ENCODE measurements at places on chromosomes 12 and 14.
A peak's percentile ranks its signal among the peaks of the same experiment; 100 is the strongest.

DNA sequence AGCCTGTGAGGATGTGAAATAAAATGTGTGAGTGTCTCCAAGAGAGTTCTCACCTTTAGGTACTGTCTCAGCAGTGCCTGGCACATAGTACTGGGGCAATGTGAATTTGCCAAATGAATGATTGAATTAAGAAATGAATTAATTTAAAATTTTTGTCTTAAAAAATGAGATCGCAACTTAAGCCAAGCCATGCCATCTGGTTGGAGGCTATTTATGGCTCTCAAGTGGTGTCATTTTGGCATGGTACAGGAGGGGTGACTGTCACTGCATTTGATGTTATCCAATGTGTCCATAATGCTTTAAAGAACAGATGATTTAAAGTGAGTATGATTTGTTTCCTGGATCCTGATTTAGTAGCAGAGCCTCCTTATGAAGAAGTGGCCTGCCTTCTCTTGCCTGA, 80.3 kb downstream of the SRGAP1 start:
- H3K4me3 ChIP-seq: no peak overlapping the region
- DNase-seq: no peak
- no peak overlapping the region for H3K27ac ChIP-seq
- no peaks in the 10 kb centered on the region for H3K36me3 ChIP-seq
- H3K4me1 ChIP-seq: no peaks in the 10 kb centered on the region

GRCh38 chr12:3090240-3091037, 13.3 kb downstream of the TSPAN9 start:
- no peaks in the 10 kb centered on the region for H3K4me1 ChIP-seq
- no peak overlapping the region for H3K4me3 ChIP-seq
- no peak overlapping the region for H3K27ac ChIP-seq
- DNase-seq: no peak
- peaks cover 12% of the 10 kb centered on the region for H3K27me3 ChIP-seq
- no peaks in the 10 kb centered on the region for H3K36me3 ChIP-seq

- no peaks in the 10 kb centered on the region for H3K4me1 ChIP-seq
- no peak overlapping the region for H3K4me3 ChIP-seq
- DNase-seq: no peak
- H3K27me3 ChIP-seq: no peaks in the 10 kb centered on the region
Observed at GRCh38 chr12:116968986-116969385, 58.2 kb downstream of the FBXW8 start.

GRCh38 chr14:55426891-55427290, 13.5 kb downstream of the TBPL2 start:
- H3K36me3 ChIP-seq: no peaks in the 10 kb centered on the region
- no peak overlapping the region for H3K27ac ChIP-seq
- H3K4me1 ChIP-seq: peaks cover 4% of the 10 kb centered on the region
- H3K4me3 ChIP-seq: no peak overlapping the region
- DNase-seq: no peak
- H3K27me3 ChIP-seq: peaks cover 3% of the 10 kb centered on the region

- no peaks in the 10 kb centered on the region for H3K27me3 ChIP-seq
- no peak overlapping the region for H3K4me3 ChIP-seq
- no peaks in the 10 kb centered on the region for H3K36me3 ChIP-seq
- H3K27ac ChIP-seq: no peak overlapping the region
- no peaks in the 10 kb centered on the region for H3K4me1 ChIP-seq
- no peak for DNase-seq
Observed at GRCh38 chr12:126908765-126909142, 1358.2 kb upstream of the TMEM132C start.

DNA sequence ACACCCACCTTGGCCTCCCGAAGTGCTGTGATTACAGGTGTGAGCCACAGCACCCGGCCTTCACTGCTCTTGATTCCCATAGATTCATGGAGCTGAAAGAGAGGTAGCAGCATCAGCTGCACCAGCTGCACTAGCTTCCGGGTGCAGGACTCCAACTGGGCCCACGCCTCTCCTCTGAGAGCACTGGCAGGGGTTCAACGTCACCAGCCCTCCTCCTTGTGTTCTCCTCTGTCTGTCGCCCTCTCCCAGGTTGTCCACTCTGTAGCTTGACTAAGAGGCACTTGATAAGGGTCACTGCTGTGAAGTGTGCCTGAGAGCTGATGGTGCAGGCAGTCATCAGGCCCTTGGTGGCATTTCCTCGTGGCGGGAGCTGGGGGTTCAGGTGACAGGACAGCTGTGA, 28.3 kb downstream of the MLXIP start:
- H3K27me3 ChIP-seq: no peaks in the 10 kb centered on the region
- peaks cover 70% of the 10 kb centered on the region for H3K4me1 ChIP-seq
- peak overlapping the region; percentile 19 for H3K27ac ChIP-seq
- no peak overlapping the region for H3K4me3 ChIP-seq
- peaks cover 24% of the 10 kb centered on the region for H3K36me3 ChIP-seq

GRCh38 chr14:74350211-74350927, 2.1 kb downstream of the VRTN start:
- no peak overlapping the region for H3K4me3 ChIP-seq
- no peak for DNase-seq
- H3K27ac ChIP-seq: no peak overlapping the region
- H3K36me3 ChIP-seq: no peaks in the 10 kb centered on the region
- H3K27me3 ChIP-seq: peaks cover 42% of the 10 kb centered on the region

GRCh38 chr12:45575823-45576475, 153.6 kb upstream of the ARID2 start:
- H3K36me3 ChIP-seq: no peaks in the 10 kb centered on the region
- no peak overlapping the region for H3K27ac ChIP-seq
- H3K4me3 ChIP-seq: no peak overlapping the region
- DNase-seq: no peak
- H3K27me3 ChIP-seq: peaks cover 7% of the 10 kb centered on the region

DNA sequence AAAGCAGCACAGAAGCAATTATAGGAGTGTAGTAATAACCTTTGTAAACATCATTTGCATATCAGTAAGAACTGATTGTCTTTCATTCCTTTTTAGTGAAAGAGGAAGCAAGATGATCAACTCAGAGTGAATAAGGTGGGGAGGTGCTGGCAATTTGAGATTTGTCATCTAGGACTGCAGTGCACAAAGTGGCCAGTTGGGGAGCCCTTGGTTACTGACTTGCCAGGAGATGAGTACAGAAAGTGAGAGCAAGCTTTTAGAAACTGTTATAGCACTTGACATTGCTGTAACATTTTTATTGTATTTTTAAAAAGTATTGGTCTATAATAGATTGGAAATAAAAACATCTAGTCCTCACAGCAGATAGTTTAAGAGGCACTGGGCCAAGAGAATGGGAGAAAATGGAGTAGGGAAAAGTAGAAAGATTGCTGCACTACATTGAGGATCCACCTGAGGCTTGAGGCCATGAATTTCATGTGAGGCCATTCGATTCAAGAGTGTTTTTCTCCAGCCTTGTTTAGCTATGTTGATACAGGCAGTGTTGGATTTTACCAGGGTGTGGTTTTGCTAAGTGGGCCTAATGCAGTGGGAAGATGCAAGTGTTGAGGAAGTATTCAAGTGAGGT, 98.2 kb downstream of the SNAPC1 start:
- peak; percentile 80 for DNase-seq
- H3K27ac ChIP-seq: no peak overlapping the region
- H3K27me3 ChIP-seq: peaks cover 38% of the 10 kb centered on the region
- no peak overlapping the region for H3K4me3 ChIP-seq

DNA sequence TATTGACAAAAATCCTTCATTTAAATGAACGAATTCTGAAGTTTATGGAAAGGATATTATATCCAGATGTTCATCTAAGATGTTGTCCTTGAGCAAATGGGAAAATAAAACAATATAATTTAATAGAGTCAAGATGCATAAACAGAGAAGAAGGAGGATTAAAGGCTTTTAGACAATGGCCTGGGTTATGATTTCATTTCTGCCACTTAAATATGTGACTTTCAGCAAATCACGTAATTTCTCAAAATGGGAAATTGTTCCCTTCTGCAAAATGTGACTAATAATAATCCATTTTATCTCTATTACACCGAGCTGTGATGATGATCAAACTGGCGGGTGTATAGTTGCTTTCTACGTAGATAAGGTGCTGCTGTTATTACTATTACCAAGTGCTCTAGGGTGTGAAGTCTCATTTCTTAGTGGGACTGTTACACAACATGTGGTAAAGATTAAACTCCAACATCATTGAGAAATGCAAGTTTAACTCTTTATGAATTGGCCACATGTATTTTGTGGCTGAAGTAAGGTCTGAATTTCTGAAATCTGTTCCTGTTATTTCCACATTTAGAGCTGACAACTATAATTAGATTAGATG, 157.0 kb downstream of the MYRFL start:
- no peaks in the 10 kb centered on the region for H3K27me3 ChIP-seq
- no peak overlapping the region for H3K27ac ChIP-seq
- no peak overlapping the region for H3K4me3 ChIP-seq
- no peaks in the 10 kb centered on the region for H3K4me1 ChIP-seq
- no peaks in the 10 kb centered on the region for H3K36me3 ChIP-seq
- DNase-seq: no peak

DNA sequence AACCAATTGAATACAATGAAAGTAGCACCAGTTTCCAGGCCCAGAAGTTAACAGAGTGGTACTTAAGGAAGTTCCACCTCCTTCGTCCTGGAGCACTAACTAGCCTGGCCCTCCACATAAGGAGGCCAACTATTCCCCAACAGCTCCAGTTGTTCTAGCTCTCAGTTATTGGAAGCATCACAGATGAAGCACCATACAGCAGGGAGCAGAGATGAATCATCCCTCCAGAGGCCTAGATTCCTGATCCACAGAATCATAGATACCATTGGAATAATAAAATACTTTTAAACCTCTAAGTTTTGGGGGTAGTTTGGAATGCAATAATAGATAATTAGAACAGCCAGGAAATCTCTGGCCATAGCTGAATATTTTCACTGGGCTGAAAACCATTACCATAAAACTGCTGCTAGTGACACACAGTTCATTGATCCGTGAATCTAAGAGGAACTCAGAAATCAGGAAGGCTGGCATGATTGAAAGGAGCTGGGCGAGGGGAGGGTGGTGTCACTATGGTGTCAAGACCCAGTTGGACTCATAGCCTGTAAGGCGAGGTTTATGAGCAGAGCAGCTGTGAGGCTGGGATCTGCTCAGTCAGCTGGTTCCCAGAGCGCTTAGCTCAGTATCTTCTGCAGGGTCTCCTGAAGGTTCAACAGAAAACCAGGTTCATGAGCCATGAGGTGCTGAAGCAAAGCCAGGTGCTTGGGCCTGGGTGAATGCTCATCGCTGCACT, 371.4 kb upstream of the TMTC1 start:
- no peak overlapping the region for H3K4me3 ChIP-seq
- no peaks in the 10 kb centered on the region for H3K27me3 ChIP-seq
- no peaks in the 10 kb centered on the region for H3K4me1 ChIP-seq
- no peak for DNase-seq

GRCh38 chr12:8461426-8461825, 5.7 kb downstream of the CLEC6A start:
- H3K4me1 ChIP-seq: peaks cover 8% of the 10 kb centered on the region
- no peak for DNase-seq
- no peaks in the 10 kb centered on the region for H3K36me3 ChIP-seq
- peaks cover 24% of the 10 kb centered on the region for H3K27me3 ChIP-seq
- no peak overlapping the region for H3K27ac ChIP-seq
- H3K4me3 ChIP-seq: no peak overlapping the region

- peaks cover 14% of the 10 kb centered on the region for H3K36me3 ChIP-seq
- H3K27ac ChIP-seq: no peak overlapping the region
- no peak overlapping the region for H3K4me3 ChIP-seq
- no peaks in the 10 kb centered on the region for H3K27me3 ChIP-seq
- peaks cover 2% of the 10 kb centered on the region for H3K4me1 ChIP-seq
- no peak for DNase-seq
Observed at GRCh38 chr14:95548328-95548929, 13.6 kb downstream of the GLRX5 start.

- H3K27ac ChIP-seq: no peak overlapping the region
- no peak for DNase-seq
- H3K4me1 ChIP-seq: no peaks in the 10 kb centered on the region
- no peaks in the 10 kb centered on the region for H3K36me3 ChIP-seq
- H3K4me3 ChIP-seq: no peak overlapping the region
Observed at GRCh38 chr12:108989376-108989775, 31.5 kb downstream of the SVOP start.

GRCh38 chr14:68705741-68706283, 87.1 kb downstream of the ZFP36L1 start:
- H3K27ac ChIP-seq: no peak overlapping the region
- H3K4me3 ChIP-seq: no peak overlapping the region
- no peaks in the 10 kb centered on the region for H3K36me3 ChIP-seq
- DNase-seq: peak; percentile 9
- no peaks in the 10 kb centered on the region for H3K4me1 ChIP-seq

- H3K36me3 ChIP-seq: no peaks in the 10 kb centered on the region
- no peak overlapping the region for H3K27ac ChIP-seq
- H3K27me3 ChIP-seq: no peaks in the 10 kb centered on the region
- H3K4me1 ChIP-seq: no peaks in the 10 kb centered on the region
Observed at GRCh38 chr14:80426683-80427082, 215.4 kb upstream of the DIO2 start.

GRCh38 chr12:2177751-2178150, 125.0 kb downstream of the CACNA1C start:
- no peak overlapping the region for H3K27ac ChIP-seq
- no peak overlapping the region for H3K4me3 ChIP-seq
- H3K36me3 ChIP-seq: no peaks in the 10 kb centered on the region
- DNase-seq: no peak
- peaks cover 30% of the 10 kb centered on the region for H3K27me3 ChIP-seq
- H3K4me1 ChIP-seq: no peaks in the 10 kb centered on the region

GRCh38 chr14:100523131-100523842, 63.9 kb downstream of the BEGAIN start:
- no peaks in the 10 kb centered on the region for H3K27me3 ChIP-seq
- H3K4me1 ChIP-seq: no peaks in the 10 kb centered on the region
- no peaks in the 10 kb centered on the region for H3K36me3 ChIP-seq
- no peak overlapping the region for H3K27ac ChIP-seq
- peak; percentile 18 for DNase-seq
- H3K4me3 ChIP-seq: no peak overlapping the region

DNA sequence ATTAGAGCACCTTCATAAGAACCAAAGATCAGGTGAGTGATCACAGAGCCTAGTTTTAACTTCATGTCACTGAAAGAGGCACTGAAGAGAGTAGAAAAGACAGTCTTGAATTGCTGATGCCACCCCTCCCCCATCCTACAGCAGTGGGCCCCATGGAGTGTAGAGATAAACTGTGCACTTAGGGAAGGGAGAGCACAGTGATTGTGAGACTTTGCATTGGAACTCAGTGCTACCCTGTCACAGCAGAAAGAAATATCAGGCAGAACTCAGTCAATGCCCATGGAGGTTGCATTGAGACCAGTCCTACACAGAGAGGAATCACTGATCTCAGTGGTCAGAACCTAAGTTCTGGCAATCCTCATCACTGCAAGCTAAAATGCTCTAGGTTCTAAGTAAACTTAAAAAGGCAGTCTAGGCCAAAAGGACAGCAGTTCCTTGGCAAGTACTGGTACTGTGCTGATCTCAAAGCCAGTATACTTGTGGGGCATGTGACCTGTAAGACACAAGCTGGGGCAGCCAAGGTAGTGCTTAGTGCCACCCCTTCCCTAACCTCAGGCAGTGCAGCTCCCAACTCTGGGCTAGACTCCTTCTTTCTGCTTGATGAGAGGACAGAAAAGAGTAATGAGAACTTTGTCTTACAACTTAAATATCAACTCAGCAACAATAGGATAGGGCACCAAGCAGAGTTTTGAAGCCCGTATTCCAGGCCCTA, 94.1 kb downstream of the FSCB start:
- DNase-seq: no peak
- H3K27me3 ChIP-seq: no peaks in the 10 kb centered on the region
- H3K4me1 ChIP-seq: no peaks in the 10 kb centered on the region
- no peak overlapping the region for H3K4me3 ChIP-seq
- no peaks in the 10 kb centered on the region for H3K36me3 ChIP-seq

GRCh38 chr12:24709216-24709615, 239.7 kb downstream of the BCAT1 start:
- no peak for DNase-seq
- H3K27me3 ChIP-seq: no peaks in the 10 kb centered on the region
- H3K4me1 ChIP-seq: no peaks in the 10 kb centered on the region
- H3K4me3 ChIP-seq: no peak overlapping the region

All from activated naive CD4-positive, alpha-beta T cell treated with anti-CD3 and anti-CD28 coated beads, Interleukin-2, amount 10 ng/mL, durations not matched to agents 7 days and 5 days (primary cell).